ENCODE measurements at places on chromosomes 5 and 9.

DNA sequence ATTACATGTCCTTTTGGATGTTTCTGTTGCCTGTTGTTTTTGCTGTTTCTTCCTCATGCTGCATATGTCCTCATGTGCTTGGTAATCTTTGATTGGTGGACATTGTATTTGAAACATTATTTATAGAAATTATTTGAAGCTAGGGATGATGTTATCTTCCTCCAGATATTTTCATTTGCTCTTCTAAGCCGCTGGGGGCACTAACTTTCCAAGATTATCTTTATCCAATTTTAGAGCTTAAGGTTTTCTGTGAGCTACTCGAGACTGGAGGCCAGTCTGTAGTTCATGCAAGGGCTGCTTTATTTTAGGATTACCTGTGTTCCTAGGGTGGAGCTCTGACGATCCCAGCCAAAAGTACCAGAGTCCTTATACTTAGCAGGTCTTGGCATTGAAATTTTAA is 40.9 kb downstream of the STX17 start:
- DNase-seq = peak; percentile 7

DNA sequence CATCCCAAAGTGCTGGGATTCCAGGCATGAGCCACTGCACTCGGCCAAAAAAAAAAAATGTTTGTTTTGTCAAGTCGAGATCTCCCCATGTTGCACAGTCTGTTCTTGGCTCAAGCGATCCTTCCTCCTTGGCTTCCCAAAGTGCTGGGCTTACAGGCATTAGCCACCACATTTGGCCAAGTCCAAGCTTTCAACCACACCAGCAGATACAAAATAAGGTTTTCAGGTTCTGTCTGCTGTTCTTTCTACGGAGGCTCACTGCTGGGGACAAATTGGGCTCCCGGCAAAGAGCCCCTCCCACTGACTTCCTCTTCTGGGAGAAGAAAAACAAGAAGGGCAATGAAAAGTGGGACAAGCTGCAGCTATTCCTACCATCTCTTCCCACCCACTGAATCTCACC is 37.6 kb upstream of the GGTA1 start:
- no peak for DNase-seq

DNA sequence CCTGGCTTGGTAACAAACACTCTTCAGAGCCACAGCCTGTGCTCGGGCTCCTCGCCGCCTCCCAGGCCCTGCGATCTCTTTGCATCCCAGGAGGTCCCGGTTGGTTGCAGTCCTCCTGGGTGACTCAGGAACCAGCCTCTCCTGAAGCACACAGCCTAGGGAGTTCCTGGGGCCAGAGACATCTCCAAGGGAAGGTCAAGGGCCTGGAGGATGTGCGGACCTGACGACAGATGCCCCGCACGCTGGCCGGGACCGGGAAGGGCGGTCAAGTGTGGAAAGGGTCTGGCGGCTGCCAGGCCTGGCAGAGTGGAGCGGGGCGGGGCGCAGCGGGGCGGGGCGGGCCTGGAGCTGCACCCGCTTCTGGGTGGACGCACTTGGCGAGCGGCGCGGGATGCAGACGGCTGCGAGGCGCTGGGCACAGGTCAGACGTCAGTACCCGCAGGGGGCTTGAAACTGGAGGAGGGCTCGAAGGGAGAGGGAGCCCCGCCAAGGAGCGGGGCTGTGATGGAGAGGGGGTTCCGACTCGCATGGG is 45.0 kb upstream of the PRSS3 start:
- DNase-seq = peak; percentile 25

DNA sequence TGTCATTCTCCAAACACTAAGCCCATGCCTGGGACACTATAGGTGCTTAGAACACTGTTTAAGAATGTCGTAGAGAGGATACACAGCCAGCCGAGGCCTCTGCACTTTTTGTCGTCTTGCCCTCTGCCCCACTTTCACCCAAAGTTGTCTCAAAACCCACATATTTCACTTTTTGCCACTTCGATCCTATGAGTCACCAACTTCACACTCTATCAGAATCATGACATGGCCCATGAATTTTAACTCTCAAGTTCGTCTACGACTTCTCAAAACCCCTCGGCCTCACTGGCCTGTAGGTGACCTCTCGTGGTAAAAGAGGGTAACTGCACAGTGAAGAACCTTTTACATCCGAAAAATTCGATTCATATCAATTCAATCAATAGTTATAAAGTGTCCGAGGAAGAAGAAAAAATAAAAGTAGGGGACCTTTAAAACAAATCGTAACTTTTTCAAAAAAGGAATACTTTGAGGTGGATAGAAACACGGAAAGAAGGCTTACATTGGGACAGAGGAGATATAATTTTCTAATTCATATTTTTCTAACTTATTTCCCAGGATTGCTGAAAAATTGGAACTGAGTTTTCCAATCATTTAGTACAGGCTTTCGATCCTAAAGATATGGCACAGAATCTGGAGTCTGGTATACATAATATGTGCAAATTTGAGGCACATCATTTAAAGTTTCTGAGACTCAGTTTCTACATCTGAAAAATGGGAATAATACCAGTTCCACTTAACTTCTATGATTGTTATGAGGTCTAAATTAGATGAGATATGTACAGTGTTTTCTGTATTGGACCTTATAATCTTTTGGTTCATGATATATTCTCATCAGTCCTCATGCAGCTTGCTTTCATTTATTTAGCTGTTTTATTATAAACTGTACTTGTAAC is 122.6 kb downstream of the APBA1 start:
- DNase-seq = peak; percentile 29

DNA sequence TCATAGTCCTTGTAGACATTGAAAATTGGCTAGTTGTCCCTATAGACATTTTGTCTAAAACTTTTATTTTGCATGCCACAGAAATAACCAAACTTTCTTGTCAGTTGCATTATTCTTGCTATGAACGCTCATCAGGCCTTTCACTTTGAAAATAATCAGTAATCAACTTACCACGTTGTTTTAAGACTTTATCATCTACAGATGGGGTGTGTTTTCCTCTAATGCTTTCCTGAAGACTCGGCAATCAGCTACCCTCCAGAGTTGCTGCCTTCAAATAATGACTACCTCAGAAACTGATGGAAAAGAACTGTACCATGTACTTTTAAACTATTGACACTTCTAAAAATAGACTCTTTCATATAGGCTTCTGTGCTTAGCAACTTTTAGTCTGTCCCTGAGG is 33.5 kb upstream of the HSPB3 start:
- DNase-seq = no peak

DNA sequence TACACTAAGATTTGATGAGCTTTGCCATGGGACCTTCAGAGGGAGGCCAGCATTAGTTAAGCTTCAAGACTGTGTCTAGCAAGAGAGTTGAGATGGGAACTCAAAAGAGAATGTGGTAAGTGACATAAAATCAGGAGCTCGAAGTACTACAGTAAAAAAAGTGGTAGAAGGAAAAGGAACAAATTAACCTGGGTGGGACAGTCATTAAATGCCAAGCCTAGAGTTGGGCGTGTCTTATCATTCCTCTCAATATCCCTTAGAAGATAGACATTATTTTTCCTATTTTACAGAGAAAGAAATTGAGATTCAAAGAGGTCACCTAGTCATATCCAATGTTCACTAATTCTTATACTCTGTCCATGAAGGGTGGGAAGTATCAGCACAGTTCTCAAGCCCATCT is 3.3 kb upstream of the TXN start:
- no peak for DNase-seq

DNA sequence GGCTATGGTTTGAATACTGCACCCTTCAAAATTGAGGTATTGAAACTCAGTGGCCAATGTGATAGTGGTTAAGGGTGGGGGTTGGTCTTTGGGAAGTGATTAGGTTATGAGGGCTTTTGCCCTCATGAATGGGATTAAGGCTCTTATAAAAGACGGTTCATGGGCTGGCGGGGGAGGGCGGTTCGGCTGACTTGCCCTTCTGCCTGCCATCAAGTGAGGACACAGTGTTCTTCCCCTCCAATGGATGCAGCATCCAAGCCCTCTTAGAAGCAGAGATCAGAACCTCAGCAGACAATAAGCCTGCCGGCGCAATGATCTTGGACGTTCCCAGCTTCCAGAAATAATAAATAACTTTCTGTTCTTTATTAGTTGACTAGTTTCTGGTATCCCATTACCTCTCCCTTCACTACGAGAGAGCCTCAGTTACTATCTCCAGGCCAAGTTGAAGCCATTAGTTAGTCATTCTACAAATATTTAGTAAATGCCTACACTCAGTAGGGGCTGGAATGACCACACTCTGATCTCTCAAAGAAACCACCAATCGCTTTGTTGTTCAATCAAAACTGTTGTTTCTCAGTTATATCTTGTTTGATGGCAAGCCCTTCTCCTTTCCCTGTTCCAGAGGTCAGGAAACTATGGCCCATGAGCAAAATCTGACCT is 219.3 kb downstream of the TSSK1B start:
- peak; percentile 47 for DNase-seq

DNA sequence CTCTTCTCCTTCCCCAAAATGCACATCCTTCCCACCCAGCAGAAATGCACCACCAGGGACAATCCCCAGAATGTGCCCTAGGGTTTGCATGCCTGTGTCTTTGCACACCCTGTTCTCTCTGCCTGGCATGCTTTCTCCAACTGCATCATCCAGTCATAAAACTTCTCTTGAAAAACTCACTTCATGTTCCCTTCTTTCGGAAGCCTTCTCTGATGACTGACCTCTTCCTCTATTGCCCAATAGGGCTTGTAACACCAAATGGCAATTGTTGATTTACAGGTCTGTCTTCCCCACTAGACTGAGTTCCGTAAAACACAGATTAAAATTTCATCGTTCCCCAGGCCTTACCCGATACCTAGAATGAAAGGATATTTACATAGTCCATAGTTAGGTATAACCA is 83.1 kb upstream of the SPOCK1 start:
- no peak for DNase-seq

DNA sequence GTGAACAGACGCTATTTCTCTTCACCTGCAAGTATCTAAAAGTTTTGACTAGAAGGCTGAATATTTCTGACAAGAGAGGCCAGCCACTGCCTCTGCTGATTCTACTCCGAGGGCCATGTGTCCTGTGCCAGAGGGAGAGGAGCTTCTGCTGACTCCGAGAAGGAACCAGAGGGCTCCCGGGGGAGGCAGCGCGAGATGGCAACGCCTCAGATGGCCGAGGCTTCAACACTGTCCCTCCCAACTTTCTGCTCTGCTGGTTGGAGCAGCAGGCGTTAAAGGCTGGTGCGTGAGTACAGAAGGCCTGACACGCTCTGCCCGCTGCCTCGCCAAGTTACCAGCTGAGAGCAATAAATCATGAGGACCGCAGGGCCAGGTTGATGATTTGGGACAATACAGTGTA is 178.8 kb downstream of the GAPVD1 start:
- DNase-seq = no peak
